ENCODE measurements at places on chromosomes 5 and 9. TPM values are rescaled to one million over a fixed set of nuclear protein-coding genes. Genes with fewer than 3 reads are reported as not detected.

The CCL27 gene
- 9.3 TPM for total RNA-seq

The FABP6 gene
- total RNA-seq, result not detected

The MEGF10 gene
- total RNA-seq, result 0.11 TPM

The CCL19 gene
- 17.7 TPM for total RNA-seq

The COQ4 gene
- 11.4 TPM for total RNA-seq

The SEMA5A gene
- total RNA-seq, result 18.4 TPM

The AK8 gene
- total RNA-seq, result not detected
